ENCODE measurements at places on chromosomes 6 and 20. TPM values are rescaled to one million over a fixed set of nuclear protein-coding genes. Genes with fewer than 3 reads are reported as not detected.
A peak's percentile ranks its signal among the peaks of the same experiment; 100 is the strongest.

DNA sequence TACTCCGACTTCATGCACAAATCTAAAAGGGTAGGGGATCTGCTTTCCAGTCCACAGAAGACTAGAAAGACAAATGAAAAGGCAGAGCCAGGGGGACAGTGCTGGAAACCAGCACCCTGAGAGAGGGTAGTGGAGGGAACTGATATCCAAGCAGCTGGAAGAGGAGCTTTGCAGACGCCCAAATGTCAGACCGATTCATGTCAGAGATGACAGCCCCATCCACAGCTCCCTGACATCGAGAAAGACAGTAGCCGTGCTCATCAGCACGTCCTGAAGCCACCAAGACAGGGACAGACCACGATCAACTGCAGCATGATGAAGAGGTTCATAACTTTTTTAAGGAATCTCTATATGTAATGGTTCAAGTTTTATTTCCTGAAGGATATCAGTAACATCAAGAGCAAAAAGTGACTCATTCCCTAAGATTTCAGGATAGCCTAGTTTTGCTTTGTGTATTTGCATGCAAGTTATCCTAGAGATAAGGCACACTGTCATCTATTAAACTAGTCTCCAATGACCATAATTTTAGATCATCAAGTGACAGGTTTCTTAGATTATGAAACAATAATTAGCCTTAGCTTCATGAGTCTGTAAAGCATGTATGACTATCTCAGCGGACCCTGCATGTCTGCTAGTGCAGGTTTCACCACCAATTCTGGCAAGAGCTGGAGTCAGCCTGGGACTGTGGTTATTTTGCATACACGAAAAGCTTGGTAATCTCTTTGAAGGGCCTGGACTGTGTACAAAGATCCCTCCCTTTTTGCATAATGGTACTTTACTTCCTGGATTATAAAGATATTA, 43.0 kb downstream of the PRDM1 start:
- H3K4me1 ChIP-seq: peaks cover 18% of the 10 kb centered on the region
- H3K27ac ChIP-seq: peak overlapping the region; percentile 30
- no peaks in the 10 kb centered on the region for H3K36me3 ChIP-seq

DNA sequence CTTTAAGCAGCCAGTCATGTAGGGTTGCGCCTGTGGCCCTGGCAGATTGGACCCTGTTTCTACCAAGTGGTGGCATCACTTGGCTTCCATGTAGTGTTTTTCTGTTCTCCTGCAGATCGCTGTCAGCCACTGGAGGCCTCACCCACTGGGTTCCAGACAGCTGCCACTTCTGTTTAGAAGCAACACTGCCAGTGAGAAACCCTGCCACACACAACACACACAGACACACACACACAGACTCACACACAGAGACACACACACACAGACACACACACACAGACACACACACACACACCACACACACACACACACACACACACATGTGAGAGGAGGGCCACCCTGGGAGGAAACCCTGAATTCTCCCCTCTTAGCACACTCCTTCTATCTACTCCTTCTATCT, 51.8 kb downstream of the UTRN start:
- H3K4me1 ChIP-seq: peaks cover 61% of the 10 kb centered on the region
- no peak overlapping the region for H3K27ac ChIP-seq
- H3K27me3 ChIP-seq: no peaks in the 10 kb centered on the region
- no peak for DNase-seq
- no peaks in the 10 kb centered on the region for H3K36me3 ChIP-seq
- H3K4me3 ChIP-seq: no peak overlapping the region

GRCh38 chr6:106360989-106361430, 493 bp downstream of the CRYBG1 start:
- DNase-seq: peak; percentile 46
- peaks cover 51% of the 10 kb centered on the region for H3K27me3 ChIP-seq
- no peak overlapping the region for H3K27ac ChIP-seq

Gene OOEP
- not detected for total RNA-seq

Gene CLVS2
- 0.11 TPM for total RNA-seq

Measured in mesothelial cell of epicardium (in vitro differentiated cells).